ENCODE measurements at places on chromosomes 4 and X. TPM values are rescaled to one million over a fixed set of nuclear protein-coding genes. Genes with fewer than 3 reads are reported as not detected.
A peak's percentile ranks its signal among the peaks of the same experiment; 100 is the strongest.

- no peak for DNase-seq
Observed at GRCh38 chr4:78545275-78546246, 6.0 kb upstream of the ANXA3 start.

DNA sequence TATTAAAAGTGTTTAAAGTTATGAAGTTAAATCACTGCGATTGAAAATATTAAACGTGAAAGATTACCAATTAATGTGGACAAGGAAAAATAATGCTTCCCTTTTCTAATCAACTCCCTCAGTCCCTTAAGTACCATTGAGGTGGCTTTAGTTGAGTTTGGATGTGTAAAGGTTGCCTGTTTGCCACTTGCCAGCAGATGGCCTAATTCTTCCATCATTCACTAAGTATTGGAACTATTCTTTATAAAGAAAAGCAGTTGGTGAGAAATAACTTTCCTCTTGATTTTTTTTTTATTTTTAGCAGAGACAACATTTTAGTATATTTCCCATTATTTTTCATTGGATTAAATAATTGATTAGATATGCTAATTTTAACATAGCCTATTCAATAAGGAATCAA, 295.9 kb upstream of the TACR3 start:
- DNase-seq = peak; percentile 56

GRCh38 chr4:48297256-48297846, 27.7 kb upstream of the TEC start:
- no peak for DNase-seq

GRCh38 chrX:55742649-55743048, 25.1 kb downstream of the RRAGB start:
- DNase-seq = no peak

- no peak for DNase-seq
Observed at GRCh38 chr4:5478169-5478568, 230.2 kb downstream of the EVC2 start.

The PDGFRA gene
- not detected for total RNA-seq

The ADH1B gene
- not detected for total RNA-seq

The SYNPO2 gene
- 1.2 TPM for total RNA-seq

The HS3ST1 gene
- total RNA-seq = not detected

The TEX11 gene
- total RNA-seq = not detected

The STX18 gene
- 17.9 TPM for total RNA-seq
